ENCODE measurements at places on chromosomes 5 and 9. TPM values are rescaled to one million over a fixed set of nuclear protein-coding genes. Genes with fewer than 3 reads are reported as not detected.
A peak's percentile ranks its signal among the peaks of the same experiment; 100 is the strongest.

DNA sequence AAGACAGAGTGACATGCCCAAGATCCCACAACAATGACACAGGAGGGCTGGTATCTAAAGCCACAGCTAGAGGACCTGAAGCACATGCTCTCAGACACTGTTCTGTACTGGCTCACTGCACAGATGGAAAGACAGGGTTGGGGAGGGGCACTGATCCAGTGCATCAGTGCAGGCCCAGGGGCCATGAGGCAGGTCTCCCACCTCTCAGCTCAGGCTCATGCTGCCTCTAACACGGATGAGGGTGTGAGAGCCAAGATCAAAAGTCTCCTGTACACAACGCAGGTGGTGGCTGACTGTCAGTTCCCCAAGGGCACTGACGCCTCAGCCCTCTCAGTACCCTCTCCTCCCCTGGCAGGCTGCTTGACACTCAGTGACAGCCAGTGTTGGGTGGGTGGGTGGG lies 10.9 kb downstream of the RAPGEF1 start:
- no peaks in the 10 kb centered on the region for H3K27me3 ChIP-seq
- peak overlapping the region; percentile 89 for H3K4me3 ChIP-seq
- H3K27ac ChIP-seq, result peak overlapping the region; percentile 95
- peaks cover 82% of the 10 kb centered on the region for H3K4me1 ChIP-seq

GRIN3A gene
- not detected for total RNA-seq

- H3K27ac ChIP-seq, result no peak overlapping the region
- H3K4me3 ChIP-seq, result no peak overlapping the region
- H3K4me1 ChIP-seq, result peaks cover under 1% of the 10 kb centered on the region
- DNase-seq, result no peak
- no peaks in the 10 kb centered on the region for H3K27me3 ChIP-seq
Observed at GRCh38 chr5:98872674-98873073, 56.1 kb downstream of the CHD1 start.

- no peak overlapping the region for H3K4me3 ChIP-seq
- H3K4me1 ChIP-seq, result no peaks in the 10 kb centered on the region
- peaks cover 5% of the 10 kb centered on the region for H3K27me3 ChIP-seq
- H3K36me3 ChIP-seq, result no peaks in the 10 kb centered on the region
- no peak overlapping the region for H3K27ac ChIP-seq
Observed at GRCh38 chr5:16784843-16785791, 151.0 kb downstream of the MYO10 start.

DNA sequence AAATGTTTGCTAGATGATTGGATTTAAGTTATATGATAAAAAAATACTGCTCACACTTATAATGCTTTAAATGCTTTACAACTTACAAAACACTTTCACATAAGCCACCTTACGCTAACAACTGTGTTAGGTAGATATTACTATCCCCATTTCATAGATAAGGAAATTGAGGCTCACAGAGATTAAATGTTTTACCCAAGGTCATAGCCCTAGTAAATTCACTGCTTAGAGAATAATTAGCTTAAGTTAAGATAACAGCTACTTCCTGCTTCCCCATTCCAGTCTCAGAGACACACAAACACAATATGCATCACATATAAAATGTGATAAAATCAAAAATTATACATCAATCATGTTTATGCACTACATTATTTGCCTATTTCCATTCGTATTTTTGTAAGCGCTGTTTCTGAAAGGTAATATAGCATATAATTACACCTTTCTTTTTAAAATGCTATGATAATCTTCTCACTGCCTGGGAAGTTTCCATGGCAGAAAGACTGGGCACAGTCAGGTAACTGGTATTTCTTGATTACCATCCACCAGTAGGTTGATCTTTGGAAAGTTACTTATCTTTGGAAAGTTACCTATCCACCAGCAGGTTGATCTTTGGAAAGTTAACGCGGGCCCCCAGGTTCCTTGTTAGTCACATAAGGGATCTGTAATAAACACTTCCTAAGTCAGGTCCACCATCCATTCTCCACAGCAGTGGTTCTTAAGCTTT lies 101.1 kb downstream of the NFIB start:
- no peak overlapping the region for H3K27ac ChIP-seq
- no peaks in the 10 kb centered on the region for H3K27me3 ChIP-seq

DNA sequence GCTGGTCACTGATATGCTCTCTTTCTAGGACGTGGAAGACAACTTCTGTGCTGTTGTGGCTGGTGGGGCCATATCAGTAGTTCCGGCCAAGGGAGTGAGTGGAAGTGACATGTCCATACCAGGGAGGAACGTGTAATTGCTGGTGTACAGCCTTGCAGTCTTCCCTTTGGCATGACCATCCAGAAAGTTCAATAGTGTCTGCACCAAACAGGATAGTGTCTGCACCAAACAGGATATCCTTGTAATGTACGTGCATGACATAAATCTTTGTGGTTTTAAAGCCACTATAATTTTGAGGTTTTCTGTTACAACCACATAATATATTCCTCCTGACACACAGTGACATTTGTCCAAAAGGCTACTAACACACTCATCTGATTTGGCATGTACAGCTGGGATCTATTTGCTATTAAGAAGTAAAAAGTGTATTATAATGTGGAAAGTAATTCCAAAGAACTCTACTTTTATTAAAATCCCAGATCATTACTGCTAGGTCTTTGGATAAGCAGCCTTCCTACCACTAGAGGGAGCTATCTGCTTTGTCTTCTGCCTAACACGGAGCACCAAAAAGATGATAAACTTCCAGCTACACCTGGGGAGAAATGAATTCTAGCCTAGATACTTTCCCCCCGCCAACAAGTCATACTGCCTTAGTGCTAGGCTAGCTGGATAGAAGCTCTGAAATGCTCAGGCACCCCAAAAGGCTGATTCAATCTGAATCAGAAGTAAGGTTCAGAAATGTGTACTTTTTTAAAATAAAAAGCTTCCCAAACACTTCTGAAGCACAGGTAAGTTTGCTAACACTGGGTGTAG lies 52.7 kb downstream of the RNF145 start:
- peaks cover 9% of the 10 kb centered on the region for H3K4me1 ChIP-seq
- H3K27me3 ChIP-seq, result no peaks in the 10 kb centered on the region
- H3K4me3 ChIP-seq, result no peak overlapping the region
- no peak overlapping the region for H3K27ac ChIP-seq

SOHLH1 gene
- not detected for total RNA-seq

DNA sequence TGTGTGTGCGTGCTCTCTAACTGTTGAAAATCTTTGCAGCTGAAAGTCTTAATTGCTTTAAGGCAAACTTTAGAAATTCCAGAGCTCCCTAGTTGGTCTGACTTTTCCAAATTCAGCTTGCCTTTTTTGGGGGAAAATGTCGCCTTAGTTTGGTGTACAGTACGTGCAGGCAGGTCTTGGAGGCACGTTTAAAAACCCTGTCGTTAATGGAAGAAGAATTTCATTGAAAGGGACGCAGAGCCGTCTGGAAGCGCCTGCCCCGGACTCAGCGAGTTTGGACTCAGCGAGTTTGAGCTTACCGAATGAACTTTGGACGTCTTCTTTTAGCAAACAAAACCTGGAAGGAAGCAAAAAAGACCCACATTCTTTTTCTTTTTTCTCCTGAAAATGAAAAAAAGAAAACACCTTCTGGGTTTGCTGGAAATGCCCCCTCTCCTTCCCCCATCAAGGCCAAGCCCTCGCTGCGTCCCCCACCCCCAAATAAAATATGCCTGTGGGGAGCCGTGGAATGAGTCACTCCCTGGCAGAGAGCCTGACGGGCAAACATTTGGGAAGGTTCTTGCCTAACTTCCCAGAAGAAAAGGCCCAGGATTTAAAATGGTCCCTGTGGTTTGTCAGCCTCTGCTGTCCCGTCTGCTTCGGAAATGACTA lies 1.5 kb downstream of the NEK6 start:
- peak; percentile 52 for DNase-seq
- H3K27ac ChIP-seq, result peak overlapping the region; percentile 80
- peak overlapping the region; percentile 90 for H3K4me3 ChIP-seq

DNA sequence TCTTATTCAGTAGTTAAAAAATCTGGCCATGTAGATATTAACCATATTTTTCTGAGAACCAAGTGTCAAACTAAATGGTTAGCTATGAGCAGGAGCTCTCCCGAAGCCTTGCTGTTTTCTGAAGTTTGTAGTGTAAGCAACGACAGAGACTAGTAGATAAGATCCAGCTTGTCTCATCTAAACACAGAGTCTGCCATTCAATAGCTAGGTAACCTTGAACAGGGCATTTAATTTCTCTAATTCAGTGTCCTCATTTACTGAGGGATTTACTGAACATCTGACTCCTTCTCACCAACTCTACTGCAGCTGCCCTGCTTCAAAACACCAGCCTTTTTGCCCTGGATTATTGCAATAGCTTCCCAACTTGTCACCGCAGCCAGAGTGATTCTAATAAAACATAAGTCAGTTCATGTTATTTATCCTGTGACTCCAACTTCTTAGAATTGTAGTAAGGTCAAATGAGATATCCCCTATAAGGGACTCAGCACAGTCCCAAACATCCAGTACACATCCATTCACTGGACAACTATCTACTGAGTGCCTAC lies 337.0 kb downstream of the PLK2 start:
- H3K4me3 ChIP-seq, result no peak overlapping the region
- H3K27ac ChIP-seq, result no peak overlapping the region
- H3K27me3 ChIP-seq, result peaks cover 6% of the 10 kb centered on the region
- no peak for DNase-seq

GRCh38 chr5:66144834-66145390 lies 812 bp downstream of the SREK1 start:
- H3K27me3 ChIP-seq, result no peaks in the 10 kb centered on the region
- DNase-seq, result no peak
- H3K4me1 ChIP-seq, result peaks cover 25% of the 10 kb centered on the region
- peak overlapping the region; percentile 99 for H3K27ac ChIP-seq

DNA sequence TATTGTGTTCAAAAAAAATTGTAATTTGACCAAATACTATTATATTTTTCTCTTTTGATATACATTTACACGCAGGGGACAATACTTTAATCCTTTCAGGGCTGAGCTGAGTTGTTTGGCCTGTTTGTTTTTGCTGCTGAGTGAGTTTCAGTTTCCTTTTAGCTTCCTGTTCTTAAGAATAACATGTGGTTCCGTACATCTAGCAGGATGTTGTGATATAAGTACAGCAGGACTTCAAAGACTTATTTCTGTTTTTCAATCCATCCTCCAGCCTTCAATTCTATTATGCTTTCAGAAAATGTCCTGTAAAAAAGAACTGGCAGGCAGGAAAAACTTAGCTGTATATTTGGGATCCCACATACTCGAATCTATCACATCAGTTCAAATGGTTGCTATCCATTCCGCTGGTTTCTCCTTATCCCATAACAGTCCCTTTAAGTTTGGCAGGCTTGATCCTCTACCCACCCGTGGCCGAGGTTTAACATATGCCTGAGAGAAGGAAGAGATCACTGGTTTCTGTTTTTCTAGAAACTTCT lies 1037.3 kb upstream of the ACO1 start:
- DNase-seq, result no peak
- H3K36me3 ChIP-seq, result peaks cover 7% of the 10 kb centered on the region
- H3K27ac ChIP-seq, result peak overlapping the region; percentile 90
- peaks cover 8% of the 10 kb centered on the region for H3K4me1 ChIP-seq
- H3K4me3 ChIP-seq, result peak overlapping the region; percentile 81

DNA sequence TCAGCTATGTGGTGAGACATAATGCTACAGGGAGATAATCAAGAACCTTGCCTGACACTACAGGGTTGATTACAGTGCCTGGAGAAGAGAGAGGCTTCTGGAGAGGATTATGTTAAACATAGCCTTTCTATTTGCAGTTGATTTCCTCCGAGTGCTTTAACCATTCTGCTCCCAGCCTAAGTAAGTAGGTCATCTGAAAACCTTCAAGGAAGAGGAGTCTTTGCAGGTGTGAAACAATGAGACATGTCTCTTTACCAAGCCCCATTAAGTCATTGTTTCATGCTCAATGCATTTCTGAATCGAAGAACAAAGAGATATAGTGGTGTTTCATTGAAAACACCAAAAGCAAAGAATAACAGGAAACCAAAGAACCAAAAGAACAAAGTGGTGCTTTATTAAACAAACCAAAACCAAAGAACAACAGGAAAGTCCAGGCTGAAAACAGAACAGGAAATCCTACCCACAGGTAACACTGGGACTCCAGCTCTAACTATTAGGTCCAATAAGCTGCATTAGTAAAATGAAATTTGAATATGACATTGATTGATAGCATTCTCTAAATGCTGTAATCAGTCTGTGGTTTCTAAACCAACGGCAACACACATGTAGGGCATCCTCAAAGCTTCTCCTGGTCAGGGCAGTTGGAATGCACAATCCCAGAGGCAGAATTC lies 113.3 kb upstream of the SPATA31D4 start:
- H3K4me3 ChIP-seq, result peak overlapping the region; percentile 50
- H3K36me3 ChIP-seq, result no peaks in the 10 kb centered on the region
- DNase-seq, result no peak
- H3K4me1 ChIP-seq, result peaks cover 30% of the 10 kb centered on the region

GRCh38 chr5:67886761-67887160 lies 328.8 kb upstream of the PIK3R1 start:
- no peaks in the 10 kb centered on the region for H3K36me3 ChIP-seq
- H3K4me1 ChIP-seq, result peaks cover 7% of the 10 kb centered on the region
- H3K4me3 ChIP-seq, result no peak overlapping the region
- no peak for DNase-seq
- H3K27me3 ChIP-seq, result peaks cover 4% of the 10 kb centered on the region

- no peak for DNase-seq
- no peak overlapping the region for H3K4me3 ChIP-seq
- peaks cover 5% of the 10 kb centered on the region for H3K4me1 ChIP-seq
- H3K27ac ChIP-seq, result no peak overlapping the region
Observed at GRCh38 chr9:90851444-90851843, 49.8 kb downstream of the SYK start.

MCIDAS gene
- total RNA-seq, result not detected

- no peak overlapping the region for H3K27ac ChIP-seq
- no peaks in the 10 kb centered on the region for H3K4me1 ChIP-seq
- H3K36me3 ChIP-seq, result peaks cover 9% of the 10 kb centered on the region
Observed at GRCh38 chr5:5298068-5298633, 124.3 kb upstream of the ICE1 start.

DNA sequence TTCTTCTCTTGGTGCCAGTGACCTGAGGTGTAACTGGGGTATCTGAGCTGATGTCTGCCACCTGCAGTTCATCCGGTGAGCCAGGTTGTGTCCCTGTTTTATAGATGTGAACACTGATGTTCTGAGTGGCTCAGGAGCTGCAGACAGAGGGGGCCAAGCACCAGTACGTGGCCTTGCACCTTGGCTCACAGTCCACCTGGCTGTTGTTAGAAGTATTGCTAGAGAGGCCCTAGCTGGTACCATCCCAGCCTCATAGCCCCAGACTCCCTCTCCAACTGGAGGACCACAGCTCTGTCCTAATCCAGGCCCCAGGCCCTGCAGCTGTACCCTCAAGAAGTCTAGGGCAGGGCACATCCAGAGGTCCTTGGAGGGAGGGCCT lies 16.2 kb downstream of the PHF2 start:
- H3K27ac ChIP-seq, result no peak overlapping the region
- H3K36me3 ChIP-seq, result no peaks in the 10 kb centered on the region
- H3K4me1 ChIP-seq, result peaks cover 22% of the 10 kb centered on the region
- no peaks in the 10 kb centered on the region for H3K27me3 ChIP-seq
- DNase-seq, result no peak
- no peak overlapping the region for H3K4me3 ChIP-seq

PLPP6 gene
- 5.9 TPM for total RNA-seq

GRCh38 chr9:79013715-79014610 lies 557.8 kb upstream of the TLE4 start:
- no peaks in the 10 kb centered on the region for H3K36me3 ChIP-seq
- H3K4me3 ChIP-seq, result no peak overlapping the region
- H3K27me3 ChIP-seq, result no peaks in the 10 kb centered on the region
- no peak for DNase-seq
- H3K27ac ChIP-seq, result no peak overlapping the region

SLC46A2 gene
- total RNA-seq, result not detected

GRCh38 chr9:132283863-132284262 lies 70.9 kb downstream of the SETX start:
- no peak for DNase-seq
- H3K27ac ChIP-seq, result no peak overlapping the region
- peaks cover 2% of the 10 kb centered on the region for H3K4me1 ChIP-seq
- no peak overlapping the region for H3K4me3 ChIP-seq

GRCh38 chr9:110700953-110701352 lies 32.4 kb downstream of the MUSK start:
- H3K36me3 ChIP-seq, result no peaks in the 10 kb centered on the region
- H3K4me3 ChIP-seq, result no peak overlapping the region
- H3K4me1 ChIP-seq, result no peaks in the 10 kb centered on the region

Data from natural killer cell treated with Interleukin-12 subunit alpha and Interleukin-12 subunit beta and Interleukin-15 and Interleukin-18, amount 100 ng/mL, for 72 hours (primary cell).